Fibroblast of pulmonary artery (primary cell): ENCODE measurements at places on chromosomes 7 and 10.

GRCh38 chr7:93758631-93759030, 131.9 kb downstream of the TFPI2 start:
- no peak for DNase-seq

DNA sequence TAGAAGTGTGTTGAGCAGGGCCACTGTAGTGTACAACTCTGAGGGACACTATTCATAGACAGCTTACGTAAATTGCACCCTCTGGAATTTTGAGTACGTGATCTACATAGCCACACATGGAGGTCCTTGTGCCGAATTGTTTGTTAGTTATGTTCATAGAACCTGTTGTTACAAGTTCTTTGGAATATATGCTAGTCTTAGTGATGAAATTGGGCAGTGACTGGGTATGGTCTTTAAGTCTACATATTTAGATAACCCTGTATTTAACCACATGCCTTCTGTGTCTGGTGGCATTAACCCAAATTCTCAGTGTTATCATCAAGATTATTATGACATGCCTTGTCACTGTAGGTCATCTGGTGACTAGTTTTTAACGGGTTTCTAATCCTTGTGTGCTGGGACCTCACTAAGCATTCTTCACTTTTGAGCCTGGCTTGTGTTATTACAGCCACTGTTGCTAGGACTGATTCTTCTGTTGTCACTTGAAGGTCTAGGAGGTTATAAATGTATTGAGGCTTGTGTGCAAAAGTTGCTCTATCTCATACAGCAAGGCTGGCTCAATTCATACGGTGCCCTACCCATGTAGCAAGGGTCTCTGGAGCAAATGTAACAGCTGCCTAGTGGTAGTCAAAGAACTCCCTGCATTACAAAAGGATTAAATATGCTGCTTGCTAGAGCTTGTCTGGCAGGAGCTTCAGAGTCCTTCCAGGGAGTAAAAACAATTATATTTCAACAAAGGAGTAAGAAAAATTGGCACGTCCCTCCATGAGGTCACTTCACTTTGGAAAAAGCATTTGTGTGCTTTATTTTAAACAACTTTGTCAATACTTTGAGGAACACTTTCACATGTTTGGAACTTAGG, 65.4 kb downstream of the CDK14 start:
- DNase-seq = peak; percentile 55

DNA sequence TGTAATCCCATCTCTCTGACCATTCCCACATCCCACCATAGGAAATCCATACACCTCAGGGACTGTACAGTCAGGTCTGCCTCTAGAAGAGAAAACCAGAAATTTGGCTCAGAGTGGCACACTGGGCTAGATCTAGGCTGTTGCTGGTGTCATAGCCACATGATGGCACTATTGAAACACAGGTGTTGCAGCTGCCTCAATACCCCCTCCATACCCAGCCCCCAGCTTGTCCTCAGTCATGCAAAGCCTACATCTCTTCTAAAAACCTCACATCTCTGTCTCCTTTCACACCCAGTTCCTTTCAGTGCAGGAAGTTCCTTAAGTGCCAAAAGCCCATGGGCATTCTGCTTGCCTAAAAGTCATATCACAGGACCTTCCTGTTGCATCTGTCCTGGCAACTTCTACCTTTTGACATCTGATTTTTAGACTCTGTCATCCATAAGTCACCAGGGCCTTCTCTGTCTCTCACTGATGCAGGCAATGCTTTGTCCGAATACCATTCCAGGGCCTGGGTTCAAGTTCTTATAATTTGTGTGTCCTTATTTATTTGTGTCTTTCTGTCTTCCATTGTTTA, 27.0 kb upstream of the HIBADH start:
- peak; percentile 73 for DNase-seq

GRCh38 chr10:121338206-121338980, 259.9 kb downstream of the FGFR2 start:
- DNase-seq = no peak

DNA sequence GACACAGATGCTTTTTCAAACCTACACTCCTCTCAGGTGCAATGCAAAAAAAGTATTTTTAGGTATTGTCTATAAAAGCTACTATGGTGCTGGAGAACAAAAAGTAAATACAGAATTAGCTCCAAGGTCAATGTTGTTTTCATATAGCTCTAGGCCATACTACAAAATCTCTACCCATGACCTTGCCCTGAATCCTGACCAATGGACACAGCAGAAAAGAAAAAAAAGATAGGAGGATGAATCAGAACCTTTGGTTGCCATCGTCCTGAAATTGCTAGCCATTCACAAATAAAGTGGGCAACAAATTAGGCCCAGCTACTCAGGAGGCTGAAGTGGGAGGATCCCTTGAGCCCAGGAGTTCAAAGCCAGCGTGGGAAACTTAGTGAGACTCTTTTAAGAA, 35.2 kb upstream of the RELN start:
- no peak for DNase-seq

GRCh38 chr10:130108934-130109604, 1.6 kb downstream of the C10orf143 start:
- no peak for DNase-seq

DNA sequence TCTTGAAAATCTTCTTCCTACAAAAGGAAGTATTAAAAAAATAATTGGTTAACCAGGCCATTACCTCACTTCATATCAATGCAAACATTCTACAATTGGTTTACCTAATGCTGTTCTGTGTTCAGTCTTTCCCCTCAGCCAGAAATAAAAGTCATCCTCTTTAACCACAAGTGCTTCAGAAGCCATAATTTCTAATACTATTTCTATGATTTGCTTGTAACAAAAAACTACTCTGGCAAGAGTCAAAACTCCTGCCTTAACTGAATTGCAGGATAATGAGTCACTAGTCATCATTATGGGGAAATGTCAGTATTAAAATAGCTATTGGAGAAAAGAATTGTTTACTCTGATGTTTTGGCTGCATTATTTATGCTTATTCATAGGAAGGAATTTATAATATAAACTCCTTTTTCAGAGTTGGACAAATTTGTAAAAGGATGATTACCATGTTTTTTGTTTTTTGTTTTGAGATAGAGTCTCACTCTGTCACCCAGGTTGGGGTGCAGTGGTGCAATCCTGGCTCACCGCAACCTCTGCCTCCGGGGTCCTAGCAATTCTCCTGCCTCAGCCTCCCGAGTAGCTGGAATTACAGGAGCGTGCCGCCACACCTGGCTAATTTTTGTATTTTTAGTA, 55.5 kb upstream of the ODAD2 start:
- peak; percentile 64 for DNase-seq

GRCh38 chr10:126843299-126843934, 61.8 kb upstream of the DOCK1 start:
- DNase-seq = no peak

- DNase-seq = no peak
Measured at GRCh38 chr7:37550426-37550825, 101.8 kb upstream of the ELMO1 start.

GRCh38 chr10:104577163-104577562, 63.9 kb upstream of the SORCS3 start:
- DNase-seq = no peak

DNA sequence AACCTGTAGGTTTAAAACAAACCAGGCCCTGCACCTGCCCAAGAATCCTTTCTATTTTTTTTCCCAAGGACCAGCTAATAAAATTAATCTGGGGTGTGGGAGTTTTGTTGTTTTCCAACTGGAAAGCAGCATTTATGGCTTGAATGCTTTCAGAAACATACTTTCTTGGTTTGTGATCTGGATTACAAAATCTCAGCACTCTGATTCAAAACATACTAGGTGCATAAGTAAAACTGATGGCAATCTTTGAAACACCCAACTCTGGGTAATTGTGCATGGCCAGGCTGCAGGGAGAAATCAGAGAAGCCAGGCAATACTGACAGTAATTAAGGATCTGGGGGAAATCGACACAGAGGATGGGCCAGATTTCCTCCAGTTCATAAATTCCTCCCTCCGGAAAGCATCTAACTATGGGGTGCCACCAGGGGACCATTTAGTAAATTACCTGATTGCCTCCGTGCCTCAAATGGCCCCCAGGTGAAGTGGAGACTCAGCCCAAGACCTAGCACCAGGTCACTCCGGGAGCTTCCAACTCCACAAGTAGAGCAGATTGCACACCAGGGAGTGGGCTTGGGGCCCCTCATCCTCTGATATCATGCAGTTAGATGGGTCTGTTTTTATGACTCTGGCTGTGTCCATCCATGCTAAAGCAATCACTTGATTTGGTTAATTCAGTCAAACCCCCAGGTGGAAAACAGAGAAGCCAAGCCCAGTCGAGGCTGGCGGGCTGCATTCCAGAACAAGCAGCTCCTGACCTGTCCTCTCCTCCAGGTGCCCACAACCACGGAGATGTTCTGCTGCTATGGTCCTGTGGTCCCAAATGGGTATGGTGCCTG, 15.2 kb upstream of the C10orf53 start:
- DNase-seq = no peak

GRCh38 chr10:126500185-126500584, 111.9 kb upstream of the ADAM12 start:
- DNase-seq = no peak

DNA sequence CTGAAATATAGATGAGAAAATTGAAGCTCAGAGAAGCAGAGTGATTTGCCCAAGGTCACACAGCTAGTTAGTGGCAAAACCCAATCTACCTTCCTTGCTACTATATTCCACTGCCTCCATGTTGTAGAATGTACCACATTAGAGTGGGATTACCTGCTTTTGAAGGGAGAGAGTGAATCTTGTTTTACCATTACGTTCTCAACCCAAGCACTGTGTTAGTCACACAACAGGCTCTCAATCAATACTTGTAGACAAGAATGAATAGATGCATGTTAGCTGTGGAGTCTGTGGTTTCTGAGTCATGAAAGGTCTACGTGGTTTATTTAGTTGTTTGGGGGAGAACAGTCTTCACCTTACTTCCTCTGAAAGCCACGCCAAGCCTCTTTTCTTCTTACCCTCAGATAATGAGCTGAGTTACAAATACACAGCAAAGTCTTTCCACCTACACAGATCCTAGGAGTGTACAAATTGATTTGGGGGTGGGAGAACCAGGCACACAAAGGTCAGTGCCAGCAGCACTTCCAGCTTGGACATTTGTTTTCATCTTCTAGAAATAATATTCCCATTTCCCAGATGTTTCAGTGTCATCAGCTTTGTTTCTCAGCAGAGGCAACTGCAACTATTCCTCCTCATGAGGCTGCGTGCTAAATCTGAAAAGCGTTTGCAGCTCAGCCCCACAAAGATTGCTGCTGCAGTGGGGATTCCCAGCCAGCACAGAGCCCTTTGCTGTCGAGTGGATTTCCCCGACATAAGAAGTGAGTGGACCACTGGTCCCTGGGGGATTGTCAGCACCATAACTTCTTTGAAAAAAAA, 71.5 kb upstream of the ADO start:
- peak; percentile 24 for DNase-seq

DNA sequence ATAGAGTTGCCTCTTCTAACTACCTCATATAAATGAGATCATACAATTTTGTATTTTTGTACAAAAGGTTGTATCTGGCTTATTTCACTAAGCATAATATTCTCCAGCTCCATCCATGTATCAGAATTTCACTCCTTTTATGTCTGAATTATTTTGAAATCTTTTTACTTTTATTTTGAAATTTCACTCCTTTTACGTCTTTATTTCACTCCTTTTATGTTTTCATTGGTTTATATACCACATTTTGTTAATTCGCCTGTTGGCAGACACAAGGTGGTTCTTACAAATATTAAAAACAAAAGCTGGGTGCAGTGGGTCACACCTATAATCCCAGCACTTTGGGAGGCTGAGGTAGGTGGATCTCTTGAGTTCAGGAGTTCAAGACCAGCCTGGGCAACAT, 5.8 kb downstream of the EZH2 start:
- DNase-seq = no peak

- DNase-seq = no peak
Measured at GRCh38 chr10:122091722-122092121, 102.8 kb downstream of the TACC2 start.

GRCh38 chr10:14837003-14837756, 657 bp downstream of the CDNF start:
- no peak for DNase-seq

GRCh38 chr7:25665374-25665773, 437.1 kb upstream of the NPVF start:
- no peak for DNase-seq

DNA sequence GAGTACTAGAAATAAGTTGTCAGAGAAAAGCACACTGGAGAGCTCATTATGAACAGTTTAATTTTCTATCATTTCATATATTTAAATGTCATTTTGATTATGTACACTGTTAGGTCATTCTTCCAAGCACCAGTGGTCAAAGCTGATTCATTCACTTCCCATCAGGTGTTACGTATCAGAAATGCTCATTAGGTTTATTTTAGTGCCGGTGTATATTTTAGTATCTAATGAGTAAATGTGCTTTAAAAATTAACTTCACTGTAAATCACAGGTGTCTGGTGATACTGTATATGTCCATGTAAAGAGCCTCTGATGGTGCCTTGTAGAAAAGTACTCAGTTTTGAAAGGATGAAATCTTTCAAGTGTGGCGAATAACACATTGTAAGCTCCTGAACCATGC, 3.5 kb downstream of the DMTF1 start:
- DNase-seq = no peak
